ENCODE measurements at places on chromosomes 5 and 9.

- ATAC-seq, result no peak
Measured at GRCh38 chr5:161034451-161034850, 182.4 kb upstream of the ATP10B start.

GRCh38 chr9:69122549-69123141 is 51.4 kb upstream of the TJP2 start:
- peak; percentile 81 for ATAC-seq

DNA sequence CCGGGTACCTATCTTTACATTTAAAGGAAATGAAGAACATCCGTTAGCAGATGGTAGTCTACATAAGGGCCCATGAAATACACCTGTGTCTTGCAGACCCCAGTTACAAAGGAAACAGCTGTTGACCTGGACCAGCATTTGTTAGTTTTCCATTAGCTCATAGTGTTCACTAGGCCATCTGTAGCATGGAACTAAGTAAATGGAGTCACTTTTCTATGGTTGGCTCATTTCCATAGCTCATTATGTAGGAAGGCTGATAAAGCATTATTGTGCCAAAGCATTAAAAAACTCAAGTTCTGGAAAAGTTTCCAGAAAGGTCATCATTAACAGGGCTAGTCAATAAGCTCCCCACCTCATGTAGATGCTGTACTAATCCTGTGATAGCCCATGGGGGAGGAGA is 62.1 kb downstream of the PCSK1 start:
- ATAC-seq, result no peak

GRCh38 chr9:19114680-19115270 is 12.1 kb upstream of the HAUS6 start:
- no peak for ATAC-seq

DNA sequence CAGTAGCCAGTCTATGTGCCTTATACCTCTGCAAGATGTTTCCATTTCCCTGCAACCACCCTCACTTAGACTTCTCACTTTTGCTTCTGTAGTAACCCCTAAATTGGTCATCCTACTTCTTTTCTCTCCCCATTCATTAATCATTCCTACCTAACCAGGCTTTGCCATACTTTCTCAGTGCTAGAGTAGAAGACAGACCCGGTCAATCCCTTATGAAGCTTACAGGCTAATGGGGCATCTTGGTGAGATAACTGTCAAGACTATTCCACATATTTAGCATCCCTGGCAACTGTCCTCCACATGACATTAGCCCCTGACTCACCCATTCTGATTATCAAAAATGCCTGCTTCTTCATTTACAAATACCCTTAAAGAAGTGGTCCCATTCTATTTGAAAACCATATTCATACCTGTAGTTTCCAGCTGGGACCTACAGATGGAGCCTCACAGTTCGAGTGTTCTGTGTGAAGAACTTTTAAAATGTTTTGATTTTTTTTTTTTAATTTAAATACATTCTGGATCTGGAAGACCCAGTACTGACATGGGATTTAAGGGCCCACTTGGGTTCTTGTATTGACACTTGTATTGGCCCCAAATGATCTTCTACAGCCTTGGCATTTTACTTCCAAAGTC is 21.0 kb downstream of the F2RL2 start:
- ATAC-seq, result peak; percentile 66

DNA sequence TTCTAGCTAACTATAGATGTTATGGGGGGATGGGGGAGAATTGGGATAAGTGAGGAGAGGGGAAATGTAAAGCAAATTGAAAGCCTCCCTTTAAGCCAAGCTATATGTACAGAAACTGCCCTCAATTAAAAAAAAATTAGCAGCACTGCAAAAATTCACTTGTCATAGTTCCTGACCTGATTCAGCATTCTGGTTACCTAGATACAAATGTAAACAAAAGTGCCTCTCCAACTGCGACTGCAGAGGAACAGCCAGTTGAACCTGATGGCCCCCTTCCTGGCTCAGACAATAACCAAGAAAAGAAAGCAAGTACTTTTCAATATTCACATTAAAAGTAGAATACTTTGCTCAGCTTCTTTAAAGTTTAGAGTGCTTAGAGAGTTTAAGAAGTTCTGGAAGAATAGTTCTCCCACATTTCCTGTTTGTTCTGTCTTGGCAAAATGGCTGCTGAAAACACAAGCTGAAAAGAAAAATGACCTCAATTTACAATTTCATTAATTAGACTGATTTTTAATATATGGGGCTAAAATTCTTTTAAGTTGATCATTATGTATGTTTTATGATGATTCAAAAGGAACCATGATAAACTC is 1.5 kb downstream of the FAM81B start:
- peak; percentile 57 for ATAC-seq

DNA sequence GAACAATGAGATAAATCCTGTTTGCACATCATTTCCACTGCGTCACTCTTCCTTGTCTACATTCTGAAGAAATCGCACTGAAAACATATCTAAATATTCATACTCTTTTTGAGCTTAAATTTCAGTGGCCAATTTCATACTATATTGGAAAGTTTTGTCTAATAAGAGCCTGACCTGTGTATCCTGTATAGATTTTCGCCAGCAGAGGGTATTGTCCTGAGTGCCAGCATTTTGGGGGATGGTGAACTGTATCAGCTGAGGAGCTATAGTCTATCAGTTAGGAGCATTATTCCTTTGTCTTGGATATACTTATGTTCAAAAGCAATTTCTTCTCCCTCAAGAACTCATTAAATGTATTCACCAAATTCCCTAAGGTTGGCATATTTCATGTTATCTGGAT is 102.3 kb downstream of the SEMA6A start:
- ATAC-seq, result 0 out of 3 replicates have a peak, but pooled peaks have one; percentile 45

Data from SK-N-SH treated with all-trans-retinoic acid at 6 μM for 48 hours (cell line).